ENCODE measurements at places on chromosomes 1 and 21. TPM values are rescaled to one million over a fixed set of nuclear protein-coding genes. Genes with fewer than 3 reads are reported as not detected.

The C1orf226 gene
- total RNA-seq: 17.0 TPM

The SPRR3 gene
- 1.6 TPM for total RNA-seq

The CENPF gene
- total RNA-seq: 0.83 TPM

The SGIP1 gene
- total RNA-seq: 9.1 TPM

The KRTAP11-1 gene
- total RNA-seq: not detected

All from esophagus muscularis mucosa (tissue), 4 donors.